ENCODE measurements at places on chromosomes 1 and 21.
A peak's percentile ranks its signal among the peaks of the same experiment; 100 is the strongest.

- H3K4me1 ChIP-seq, result no peaks in the 10 kb centered on the region
- no peaks in the 10 kb centered on the region for H3K36me3 ChIP-seq
- no peak for DNase-seq
- H3K4me3 ChIP-seq, result no peak overlapping the region
- no peaks in the 10 kb centered on the region for H3K27me3 ChIP-seq
- no peak overlapping the region for H3K27ac ChIP-seq
Measured at GRCh38 chr1:113452921-113453770, 62.8 kb downstream of the MAGI3 start.

DNA sequence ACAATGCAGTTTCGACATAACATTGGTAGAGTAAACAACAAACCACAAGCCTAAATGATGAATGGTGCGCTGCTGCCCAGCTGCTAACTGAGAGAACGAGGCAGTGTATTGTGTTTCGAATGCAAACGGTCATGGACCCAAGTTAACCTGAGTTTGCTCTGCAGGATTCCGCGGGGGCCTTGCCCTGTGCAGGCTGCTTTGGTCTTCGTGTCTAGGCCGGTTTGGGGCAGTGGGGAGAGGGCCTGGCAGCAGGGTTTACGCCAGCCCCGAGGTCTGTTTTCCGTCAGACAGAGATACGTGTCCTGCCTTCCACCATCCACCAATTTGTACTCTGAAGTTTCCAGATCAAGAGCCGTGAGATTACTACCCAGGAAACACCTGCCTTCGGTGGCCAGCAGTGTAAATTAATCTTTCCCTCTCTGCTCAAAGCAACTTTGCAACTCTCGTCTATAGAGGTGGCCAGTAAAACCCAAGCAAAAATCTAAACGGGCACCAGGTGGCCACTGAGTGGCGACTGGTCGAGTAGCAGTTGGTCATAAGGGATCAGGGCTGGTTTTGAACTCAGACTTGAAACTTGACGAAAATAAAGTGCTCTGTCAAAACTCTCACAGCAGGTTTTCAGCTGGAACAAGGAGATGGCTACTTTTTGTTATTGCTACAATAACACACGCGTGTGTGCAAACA lies 6.3 kb upstream of the PRDM15 start:
- peaks cover 4% of the 10 kb centered on the region for H3K36me3 ChIP-seq
- no peaks in the 10 kb centered on the region for H3K4me1 ChIP-seq
- no peak overlapping the region for H3K27ac ChIP-seq
- no peaks in the 10 kb centered on the region for H3K27me3 ChIP-seq

- no peak overlapping the region for H3K4me3 ChIP-seq
- H3K27me3 ChIP-seq, result peaks cover 9% of the 10 kb centered on the region
- peak; percentile 80 for DNase-seq
- H3K27ac ChIP-seq, result no peak overlapping the region
Measured at GRCh38 chr1:157490467-157491165, 61.7 kb downstream of the FCRL5 start.

- peak; percentile 98 for DNase-seq
- peaks cover 77% of the 10 kb centered on the region for H3K4me1 ChIP-seq
- H3K27me3 ChIP-seq, result no peaks in the 10 kb centered on the region
- peaks cover 14% of the 10 kb centered on the region for H3K36me3 ChIP-seq
Measured at GRCh38 chr21:43728467-43729390, 9.8 kb downstream of the PDXK start.

GRCh38 chr21:39849014-39849655 lies 18.1 kb upstream of the PCP4 start:
- H3K4me3 ChIP-seq, result no peak overlapping the region
- no peaks in the 10 kb centered on the region for H3K36me3 ChIP-seq
- no peaks in the 10 kb centered on the region for H3K4me1 ChIP-seq
- H3K27ac ChIP-seq, result no peak overlapping the region
- H3K27me3 ChIP-seq, result no peaks in the 10 kb centered on the region

DNA sequence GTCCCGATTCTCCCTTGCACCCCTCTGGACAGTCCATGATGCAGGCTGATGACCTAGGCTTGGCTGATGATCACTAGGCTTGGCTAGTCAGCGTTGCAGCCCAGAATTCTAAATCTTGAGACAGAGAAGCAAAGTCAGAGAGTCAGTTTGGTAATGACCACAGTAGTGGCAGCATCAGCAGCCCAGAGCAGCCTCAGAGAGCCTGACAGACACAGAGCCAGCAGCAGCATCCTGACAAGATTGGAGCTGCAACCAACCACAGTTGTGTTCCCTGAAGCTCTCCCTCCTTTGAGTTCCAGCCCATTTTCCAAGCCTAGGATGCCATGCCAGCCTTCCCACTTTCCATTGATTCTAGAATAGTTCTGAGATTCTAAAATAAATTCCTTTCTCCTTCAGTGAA lies 16.8 kb upstream of the ITLN1 start:
- peaks cover 8% of the 10 kb centered on the region for H3K4me1 ChIP-seq
- no peaks in the 10 kb centered on the region for H3K36me3 ChIP-seq
- no peak overlapping the region for H3K27ac ChIP-seq
- DNase-seq, result no peak
- H3K27me3 ChIP-seq, result no peaks in the 10 kb centered on the region
- H3K4me3 ChIP-seq, result no peak overlapping the region

- DNase-seq, result peak; percentile 55
- H3K27ac ChIP-seq, result no peak overlapping the region
- H3K4me3 ChIP-seq, result no peak overlapping the region
- H3K36me3 ChIP-seq, result no peaks in the 10 kb centered on the region
Measured at GRCh38 chr21:44427241-44428120, 27.8 kb upstream of the LRRC3 start.

GRCh38 chr1:202179828-202180750 lies 13.5 kb upstream of the LGR6 start:
- no peaks in the 10 kb centered on the region for H3K27me3 ChIP-seq
- H3K4me1 ChIP-seq, result no peaks in the 10 kb centered on the region
- no peak overlapping the region for H3K4me3 ChIP-seq
- no peak overlapping the region for H3K27ac ChIP-seq

GRCh38 chr1:145786271-145786670 lies 37.6 kb downstream of the RNF115 start:
- peaks cover 7% of the 10 kb centered on the region for H3K36me3 ChIP-seq
- peaks cover 9% of the 10 kb centered on the region for H3K4me1 ChIP-seq
- no peak for DNase-seq

- H3K4me3 ChIP-seq, result no peak overlapping the region
- peaks cover 4% of the 10 kb centered on the region for H3K36me3 ChIP-seq
- H3K4me1 ChIP-seq, result peaks cover 8% of the 10 kb centered on the region
- no peak overlapping the region for H3K27ac ChIP-seq
- no peak for DNase-seq
- no peaks in the 10 kb centered on the region for H3K27me3 ChIP-seq
Measured at GRCh38 chr1:28064064-28064463, 24.3 kb downstream of the EYA3 start.

DNA sequence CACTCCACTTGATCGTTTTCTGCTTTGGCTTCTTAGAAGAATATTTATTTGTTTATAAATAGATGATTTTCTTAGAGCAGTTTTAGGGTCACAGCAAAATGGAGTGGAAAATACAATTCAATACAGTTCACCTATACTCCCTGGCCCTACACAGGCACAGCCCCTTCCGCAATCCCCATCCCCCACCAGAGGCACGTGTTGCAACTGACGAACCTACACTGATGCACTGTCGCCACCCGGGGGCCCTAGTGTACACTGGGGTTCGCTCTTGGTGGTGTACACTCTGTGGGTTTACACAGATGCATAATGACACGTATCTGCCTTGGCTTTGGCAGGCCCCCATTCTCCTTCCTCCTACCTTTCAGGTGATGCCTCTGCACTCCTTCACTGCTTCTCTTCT lies 8.0 kb downstream of the ECHDC2 start:
- no peak overlapping the region for H3K4me3 ChIP-seq
- no peak for DNase-seq
- H3K4me1 ChIP-seq, result no peaks in the 10 kb centered on the region

- DNase-seq, result no peak
- H3K4me3 ChIP-seq, result no peak overlapping the region
- no peaks in the 10 kb centered on the region for H3K27me3 ChIP-seq
- H3K36me3 ChIP-seq, result no peaks in the 10 kb centered on the region
Measured at GRCh38 chr1:194300340-194300739, 1113.9 kb upstream of the B3GALT2 start.

DNA sequence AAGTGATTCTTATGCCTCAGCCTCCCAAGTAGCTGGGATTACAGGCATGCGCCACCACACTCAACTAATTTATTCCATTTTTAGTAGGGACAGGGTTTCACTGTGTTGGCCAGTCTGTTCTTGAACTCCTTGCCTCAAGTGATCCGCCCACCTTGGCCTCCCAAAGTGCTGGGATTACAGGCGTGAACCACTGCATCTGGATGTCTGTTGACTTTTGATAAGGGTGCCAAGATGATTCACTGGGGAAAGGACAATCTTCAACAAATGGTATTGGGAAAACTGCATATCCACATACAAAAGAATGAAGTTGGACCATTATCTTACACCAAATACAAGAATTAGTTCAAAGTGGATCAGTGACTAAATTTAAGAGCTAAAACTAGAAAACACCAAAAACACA lies 19.8 kb downstream of the RO60 start:
- H3K27ac ChIP-seq, result no peak overlapping the region
- no peak for DNase-seq
- no peaks in the 10 kb centered on the region for H3K27me3 ChIP-seq
- H3K36me3 ChIP-seq, result peaks cover 63% of the 10 kb centered on the region
- H3K4me3 ChIP-seq, result no peak overlapping the region

DNA sequence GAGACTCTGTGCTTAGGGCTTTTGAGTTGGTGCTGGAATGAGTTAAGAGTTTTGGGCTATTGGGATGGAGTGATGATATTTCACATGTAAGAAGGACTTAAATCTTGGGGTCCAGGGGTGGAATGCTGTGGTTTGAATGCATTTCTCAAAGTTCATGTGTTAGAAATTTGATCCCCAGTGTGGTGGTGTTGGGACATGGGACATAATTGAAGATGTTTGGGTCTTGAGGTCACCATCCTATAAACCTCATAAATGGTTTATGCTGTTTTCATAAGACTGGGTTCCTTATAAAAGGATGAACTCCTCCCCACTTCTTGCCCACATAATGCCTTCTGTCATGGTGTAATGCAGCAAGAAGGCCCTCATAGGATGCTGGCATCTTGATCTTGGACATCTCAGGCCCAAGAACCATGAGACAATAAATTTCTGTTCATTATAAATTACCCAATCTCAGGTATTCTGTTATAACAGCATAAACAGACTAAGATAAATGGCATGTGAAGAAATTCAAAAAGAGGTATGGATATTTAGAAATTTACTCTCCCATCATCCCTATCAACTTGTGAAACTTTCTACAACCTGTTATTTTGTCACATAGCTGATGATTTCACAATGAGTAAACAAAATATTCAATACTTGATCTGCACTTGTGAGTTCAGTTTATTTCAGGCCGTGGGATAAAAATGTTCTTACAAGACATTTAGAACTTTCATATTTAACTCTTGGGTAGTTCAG lies 48.0 kb upstream of the NEK7 start:
- DNase-seq, result no peak
- H3K27me3 ChIP-seq, result no peaks in the 10 kb centered on the region
- H3K4me3 ChIP-seq, result no peak overlapping the region
- no peaks in the 10 kb centered on the region for H3K4me1 ChIP-seq
- H3K27ac ChIP-seq, result no peak overlapping the region
- no peaks in the 10 kb centered on the region for H3K36me3 ChIP-seq

DNA sequence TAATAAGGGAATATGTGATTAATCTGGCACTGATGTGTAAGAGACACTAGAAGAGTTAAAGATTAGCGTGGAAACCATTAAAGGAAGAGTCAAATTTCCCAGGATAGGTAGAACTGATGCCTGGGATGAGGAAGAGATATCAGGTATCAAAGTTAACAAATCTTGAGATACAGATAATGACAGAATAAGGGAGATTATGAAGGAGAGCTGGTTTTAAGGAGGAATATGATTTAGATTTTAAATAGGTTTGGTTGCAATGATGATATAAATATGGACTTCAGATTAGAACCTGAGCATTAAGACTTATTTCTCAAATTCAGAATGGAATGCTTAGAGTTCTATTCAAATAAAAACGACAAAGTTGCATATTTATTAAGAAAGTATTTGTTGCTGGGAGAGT lies 26.2 kb downstream of the MAGI3 start:
- H3K27me3 ChIP-seq, result no peaks in the 10 kb centered on the region
- H3K4me3 ChIP-seq, result no peak overlapping the region
- no peak overlapping the region for H3K27ac ChIP-seq

DNA sequence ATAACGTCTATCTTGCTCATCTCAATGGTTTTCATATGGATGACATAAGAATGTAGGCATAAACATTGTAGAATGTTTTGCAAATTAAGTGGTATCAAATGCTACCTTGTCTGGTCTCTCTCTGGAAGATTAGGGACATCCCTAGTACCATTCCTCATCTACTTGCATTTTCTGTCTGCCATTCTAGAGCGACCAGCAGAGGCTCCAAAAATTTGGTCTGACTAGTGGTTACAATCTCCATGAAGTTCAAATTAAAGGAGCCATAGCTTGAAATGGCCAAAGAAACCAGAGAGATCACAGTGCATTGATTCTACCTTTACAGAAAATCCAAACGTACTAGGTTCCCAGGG lies 1.1 kb downstream of the CD84 start:
- H3K27me3 ChIP-seq, result no peaks in the 10 kb centered on the region
- DNase-seq, result no peak
- peaks cover 10% of the 10 kb centered on the region for H3K4me1 ChIP-seq
- no peaks in the 10 kb centered on the region for H3K36me3 ChIP-seq
- peak overlapping the region; percentile 81 for H3K27ac ChIP-seq

DNA sequence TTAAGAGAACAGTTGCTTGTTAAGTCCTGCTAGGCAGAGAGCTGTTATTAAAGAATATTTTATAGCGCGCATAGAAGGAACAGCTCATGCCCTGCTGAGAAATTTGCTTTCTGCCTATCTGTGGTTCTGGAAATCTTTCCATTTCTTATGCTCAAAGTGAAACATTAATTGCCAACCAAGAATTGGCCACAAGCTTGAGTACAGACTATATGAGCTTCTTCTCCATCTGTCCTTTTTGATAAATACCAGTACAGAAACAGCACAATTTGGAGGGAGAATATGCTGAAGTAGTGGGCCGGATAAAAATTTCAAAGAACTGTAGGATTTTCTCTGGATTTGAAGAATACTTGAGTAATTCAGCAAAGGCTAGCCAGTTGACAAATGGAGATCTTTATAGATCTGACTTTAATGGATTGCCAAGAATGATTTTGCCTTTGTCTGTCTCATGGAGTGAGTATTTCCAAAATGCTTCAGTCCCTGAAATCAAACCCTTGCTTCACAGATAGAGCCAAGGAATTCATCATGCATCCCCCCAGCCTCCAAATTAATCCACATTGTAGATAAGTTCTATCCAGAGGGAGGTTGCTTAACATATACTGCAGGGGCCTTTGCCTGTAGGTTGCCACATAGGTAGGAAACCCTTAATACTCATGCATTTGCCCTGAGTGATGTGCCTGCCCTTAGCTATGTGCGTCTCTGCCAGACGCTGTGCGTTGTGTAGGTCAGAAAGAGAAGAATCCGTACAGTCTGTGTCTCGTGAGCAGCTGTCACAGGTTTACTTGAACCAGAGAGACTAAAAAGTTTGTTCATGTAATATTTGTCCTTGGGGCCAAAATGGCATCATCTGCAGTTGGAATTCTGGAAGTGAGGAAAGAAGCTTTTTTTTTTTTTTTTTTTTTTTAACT lies 44.2 kb downstream of the SMYD2 start:
- H3K4me1 ChIP-seq, result no peaks in the 10 kb centered on the region
- H3K27ac ChIP-seq, result no peak overlapping the region
- no peak for DNase-seq
- no peaks in the 10 kb centered on the region for H3K27me3 ChIP-seq
- H3K4me3 ChIP-seq, result no peak overlapping the region

- H3K4me3 ChIP-seq, result no peak overlapping the region
- H3K4me1 ChIP-seq, result no peaks in the 10 kb centered on the region
- no peak overlapping the region for H3K27ac ChIP-seq
- DNase-seq, result no peak
- no peaks in the 10 kb centered on the region for H3K36me3 ChIP-seq
Measured at GRCh38 chr1:213783893-213784292, 203.9 kb upstream of the PROX1 start.

Data from upper lobe of right lung (tissue), 1 donor.